Activated CD4-positive, alpha-beta memory T cell treated with anti-CD3 and anti-CD28 coated beads for 36 hours (primary cell): ENCODE measurements at places on chromosomes 1 and 21. TPM values are rescaled to one million over a fixed set of nuclear protein-coding genes. Genes with fewer than 3 reads are reported as not detected.
A peak's percentile ranks its signal among the peaks of the same experiment; 100 is the strongest.

DNA sequence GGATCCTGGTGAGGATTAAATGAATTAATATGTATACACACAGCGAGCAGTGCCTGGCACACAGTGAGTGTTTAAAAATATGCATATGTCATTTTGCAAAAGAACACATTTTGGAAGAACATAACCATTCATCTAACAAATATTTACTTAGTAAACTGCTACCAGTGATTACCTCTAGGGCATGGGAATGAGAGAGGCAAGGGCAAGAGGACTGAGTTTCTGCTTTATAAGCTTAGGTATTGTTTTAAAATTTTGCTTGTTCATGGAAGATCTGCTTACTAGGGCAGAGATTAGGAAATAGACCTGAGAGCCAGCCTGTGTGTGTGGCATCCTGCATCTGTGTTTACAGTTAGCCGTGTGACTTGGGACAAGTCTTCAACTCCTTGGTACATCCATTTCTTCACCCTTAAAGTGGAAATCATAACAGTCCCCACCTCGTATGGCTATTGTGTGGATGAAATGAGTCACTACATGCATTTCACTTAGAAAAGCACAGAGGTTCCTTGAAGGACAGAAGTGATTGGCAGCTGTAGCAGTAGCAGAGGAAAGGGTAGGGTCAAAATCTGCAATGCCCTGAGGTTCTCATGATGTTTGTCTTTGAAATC lies 198.5 kb upstream of the FMN2 start:
- H3K4me1 ChIP-seq, result peaks cover 2% of the 10 kb centered on the region
- DNase-seq, result no peak
- H3K4me3 ChIP-seq, result no peak overlapping the region
- H3K27me3 ChIP-seq, result peaks cover 5% of the 10 kb centered on the region
- H3K36me3 ChIP-seq, result no peaks in the 10 kb centered on the region

GRCh38 chr1:226405411-226405988 lies 2.4 kb downstream of the PARP1 start:
- peak overlapping the region; percentile 98 for H3K27ac ChIP-seq
- peak; percentile 54 for DNase-seq

DNA sequence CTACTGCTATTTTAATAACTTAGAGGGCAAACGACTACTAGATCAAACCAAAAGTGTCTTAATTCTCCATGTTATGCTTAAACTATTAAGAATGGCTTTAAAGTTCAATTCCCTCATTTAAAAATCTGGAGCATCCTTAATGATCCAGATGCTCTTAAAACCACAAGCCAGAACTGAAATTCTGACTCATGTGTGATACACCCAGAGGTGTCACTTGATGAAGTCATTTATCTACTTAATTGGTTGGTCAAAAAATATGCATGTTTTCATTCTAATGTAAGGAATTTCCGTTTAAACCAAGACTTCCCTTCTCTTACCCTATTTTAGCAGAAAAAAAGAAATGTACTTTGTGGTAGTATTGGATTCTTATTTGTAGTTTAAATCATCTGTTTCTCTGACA lies 1261.2 kb upstream of the B3GALT2 start:
- peaks cover 3% of the 10 kb centered on the region for H3K27me3 ChIP-seq
- H3K27ac ChIP-seq, result no peak overlapping the region
- DNase-seq, result no peak
- no peaks in the 10 kb centered on the region for H3K4me1 ChIP-seq
- no peaks in the 10 kb centered on the region for H3K36me3 ChIP-seq

- no peak overlapping the region for H3K27ac ChIP-seq
- H3K4me1 ChIP-seq, result no peaks in the 10 kb centered on the region
- H3K36me3 ChIP-seq, result peaks cover 60% of the 10 kb centered on the region
- no peaks in the 10 kb centered on the region for H3K27me3 ChIP-seq
- no peak overlapping the region for H3K4me3 ChIP-seq
Observed at GRCh38 chr1:119040489-119040888, 52.3 kb upstream of the TBX15 start.

- DNase-seq, result no peak
- H3K27ac ChIP-seq, result no peak overlapping the region
- no peaks in the 10 kb centered on the region for H3K27me3 ChIP-seq
- peaks cover 3% of the 10 kb centered on the region for H3K36me3 ChIP-seq
Observed at GRCh38 chr1:8373581-8374241, 55.8 kb downstream of the SLC45A1 start.

- DNase-seq, result no peak
- peaks cover 2% of the 10 kb centered on the region for H3K27me3 ChIP-seq
- H3K4me3 ChIP-seq, result no peak overlapping the region
- no peaks in the 10 kb centered on the region for H3K36me3 ChIP-seq
Observed at GRCh38 chr1:94872771-94873495, 52.8 kb downstream of the SLC44A3 start.

GRCh38 chr1:18686540-18686939 lies 55.9 kb downstream of the PAX7 start:
- no peak overlapping the region for H3K27ac ChIP-seq
- no peaks in the 10 kb centered on the region for H3K36me3 ChIP-seq
- no peak overlapping the region for H3K4me3 ChIP-seq
- DNase-seq, result no peak
- no peaks in the 10 kb centered on the region for H3K4me1 ChIP-seq

GRCh38 chr1:34898330-34898761 lies 31.1 kb downstream of the DLGAP3 start:
- DNase-seq, result no peak
- no peak overlapping the region for H3K27ac ChIP-seq
- H3K4me3 ChIP-seq, result no peak overlapping the region
- no peaks in the 10 kb centered on the region for H3K36me3 ChIP-seq
- H3K27me3 ChIP-seq, result peaks cover 16% of the 10 kb centered on the region

DNA sequence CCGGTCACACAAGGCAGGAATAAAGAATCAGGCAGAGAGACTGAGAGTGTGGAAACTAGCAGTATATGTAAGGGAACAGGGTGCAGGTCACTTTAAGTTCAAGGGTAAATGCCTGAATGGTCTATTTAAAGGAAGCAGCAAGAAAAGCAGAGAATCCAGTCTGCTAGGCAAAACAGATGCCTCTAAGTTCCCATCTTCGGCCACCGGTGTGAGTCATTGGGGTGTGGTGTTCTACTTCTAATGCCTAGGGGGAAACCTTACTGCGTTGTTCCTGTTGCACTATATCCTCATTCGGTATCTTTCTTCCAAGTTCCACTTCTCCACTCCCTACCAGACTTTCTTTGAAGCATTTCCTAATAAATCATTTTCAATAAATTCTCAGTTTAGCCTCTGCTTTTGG lies 259.9 kb downstream of the HHIPL2 start:
- no peak for DNase-seq
- H3K4me3 ChIP-seq, result no peak overlapping the region
- H3K27me3 ChIP-seq, result no peaks in the 10 kb centered on the region
- peaks cover 1% of the 10 kb centered on the region for H3K36me3 ChIP-seq

Gene ADGRB2
- total RNA-seq, result 1.7 TPM

DNA sequence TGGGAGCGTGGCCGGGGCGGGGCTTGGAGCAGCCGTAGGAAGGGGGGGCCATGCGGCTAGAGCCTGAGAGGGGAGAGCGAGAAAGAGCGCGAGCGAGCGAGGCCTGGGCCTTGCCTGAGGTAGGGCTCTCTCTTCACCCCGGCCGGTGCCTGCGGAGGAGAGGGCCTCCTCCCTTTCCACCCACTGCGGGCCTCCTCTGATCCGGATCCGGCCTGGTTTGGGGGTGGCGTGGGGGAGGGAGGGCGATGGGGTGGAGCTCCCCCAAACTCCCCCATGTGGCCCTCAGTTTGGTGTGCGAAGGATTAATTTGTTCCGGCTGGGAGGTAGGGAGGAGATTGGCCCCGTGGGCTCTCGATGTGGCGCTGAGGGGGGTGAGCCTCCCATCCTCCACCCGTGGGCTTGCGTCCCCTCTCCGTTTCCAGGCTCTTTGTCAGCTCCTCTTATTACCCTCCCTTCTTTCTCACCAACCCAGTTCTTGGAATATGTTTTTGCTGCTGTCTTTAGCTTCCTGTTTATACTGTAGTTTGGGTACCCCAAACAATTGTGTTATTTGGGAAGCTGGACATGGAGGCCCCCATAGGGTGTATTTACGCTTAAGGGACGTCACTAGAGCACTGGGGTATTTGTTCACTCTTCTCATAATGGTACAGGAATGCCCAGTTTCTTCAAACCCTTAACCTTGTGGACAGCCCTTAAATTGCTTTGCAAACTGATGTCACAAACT lies 685 bp downstream of the UBAP2L start:
- peak overlapping the region; percentile 90 for H3K4me3 ChIP-seq
- H3K27me3 ChIP-seq, result peaks cover 2% of the 10 kb centered on the region
- H3K27ac ChIP-seq, result peak overlapping the region; percentile 94
- H3K4me1 ChIP-seq, result peaks cover 70% of the 10 kb centered on the region
- peaks cover 59% of the 10 kb centered on the region for H3K36me3 ChIP-seq
- DNase-seq, result peak; percentile 77

Gene S100A7
- total RNA-seq, result not detected

- H3K27me3 ChIP-seq, result peaks cover 11% of the 10 kb centered on the region
- DNase-seq, result no peak
- H3K4me1 ChIP-seq, result no peaks in the 10 kb centered on the region
- no peak overlapping the region for H3K27ac ChIP-seq
- H3K4me3 ChIP-seq, result no peak overlapping the region
- H3K36me3 ChIP-seq, result no peaks in the 10 kb centered on the region
Observed at GRCh38 chr21:41477641-41478318, 30.2 kb downstream of the TMPRSS2 start.

DNA sequence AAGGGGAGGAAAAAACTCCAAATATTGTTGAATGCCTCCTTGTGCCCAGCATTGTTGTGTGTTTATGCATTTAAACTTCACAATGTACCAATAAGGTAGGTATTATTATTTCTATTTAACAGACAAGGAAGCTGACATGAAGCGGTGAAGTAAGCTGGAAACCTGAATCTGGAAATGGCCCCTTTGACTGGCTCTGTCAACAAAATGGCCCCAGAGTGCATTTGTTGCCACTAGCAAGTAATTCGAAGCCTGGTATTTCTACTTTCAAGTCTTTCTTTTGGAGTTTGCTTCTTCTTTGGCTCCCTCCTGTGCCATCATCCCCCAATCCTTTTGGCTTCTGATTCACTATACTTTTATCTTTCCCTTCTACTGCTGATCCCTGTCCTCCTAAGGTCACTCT lies 23.1 kb downstream of the CRYZL1 start:
- no peak overlapping the region for H3K27ac ChIP-seq
- H3K4me3 ChIP-seq, result no peak overlapping the region
- no peak for DNase-seq
- no peaks in the 10 kb centered on the region for H3K4me1 ChIP-seq

DNA sequence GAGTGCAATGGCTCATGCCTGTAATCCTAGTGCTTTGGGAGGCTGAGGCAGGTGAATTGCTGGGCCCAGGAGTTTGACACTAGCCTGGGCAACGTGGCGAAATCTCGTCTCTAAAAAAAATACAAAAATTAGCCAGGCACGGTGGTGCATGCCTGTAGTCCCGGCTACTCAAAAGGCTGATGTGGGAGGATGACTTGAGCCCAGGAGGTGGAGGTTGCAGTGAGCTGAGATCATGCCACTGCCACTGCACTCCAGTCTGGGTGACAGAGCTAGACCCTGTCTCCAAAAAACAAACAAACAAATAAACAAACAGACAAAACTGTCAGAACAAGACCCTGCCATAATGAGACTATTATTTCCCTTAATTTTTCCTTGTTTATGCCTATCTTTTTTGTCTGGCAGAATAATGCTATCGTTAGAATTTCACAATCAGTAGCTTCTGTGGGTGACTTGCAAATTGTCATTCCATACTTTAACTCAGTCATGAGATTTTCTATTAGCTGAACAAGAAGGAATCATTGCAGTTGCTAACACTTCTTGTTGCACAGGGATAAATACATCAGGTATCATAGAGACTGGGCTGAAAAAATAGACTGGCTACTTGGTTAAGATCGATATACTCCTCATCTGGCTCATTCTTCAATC lies 7.5 kb upstream of the THEM4 start:
- no peak for DNase-seq
- no peaks in the 10 kb centered on the region for H3K36me3 ChIP-seq
- H3K27me3 ChIP-seq, result no peaks in the 10 kb centered on the region
- H3K4me3 ChIP-seq, result no peak overlapping the region

GRCh38 chr1:206513312-206514111 lies 6.2 kb downstream of the RASSF5 start:
- H3K36me3 ChIP-seq, result no peaks in the 10 kb centered on the region
- H3K4me1 ChIP-seq, result peaks cover 6% of the 10 kb centered on the region
- peaks cover 19% of the 10 kb centered on the region for H3K27me3 ChIP-seq
- no peak for DNase-seq
- no peak overlapping the region for H3K4me3 ChIP-seq
- H3K27ac ChIP-seq, result no peak overlapping the region

DNA sequence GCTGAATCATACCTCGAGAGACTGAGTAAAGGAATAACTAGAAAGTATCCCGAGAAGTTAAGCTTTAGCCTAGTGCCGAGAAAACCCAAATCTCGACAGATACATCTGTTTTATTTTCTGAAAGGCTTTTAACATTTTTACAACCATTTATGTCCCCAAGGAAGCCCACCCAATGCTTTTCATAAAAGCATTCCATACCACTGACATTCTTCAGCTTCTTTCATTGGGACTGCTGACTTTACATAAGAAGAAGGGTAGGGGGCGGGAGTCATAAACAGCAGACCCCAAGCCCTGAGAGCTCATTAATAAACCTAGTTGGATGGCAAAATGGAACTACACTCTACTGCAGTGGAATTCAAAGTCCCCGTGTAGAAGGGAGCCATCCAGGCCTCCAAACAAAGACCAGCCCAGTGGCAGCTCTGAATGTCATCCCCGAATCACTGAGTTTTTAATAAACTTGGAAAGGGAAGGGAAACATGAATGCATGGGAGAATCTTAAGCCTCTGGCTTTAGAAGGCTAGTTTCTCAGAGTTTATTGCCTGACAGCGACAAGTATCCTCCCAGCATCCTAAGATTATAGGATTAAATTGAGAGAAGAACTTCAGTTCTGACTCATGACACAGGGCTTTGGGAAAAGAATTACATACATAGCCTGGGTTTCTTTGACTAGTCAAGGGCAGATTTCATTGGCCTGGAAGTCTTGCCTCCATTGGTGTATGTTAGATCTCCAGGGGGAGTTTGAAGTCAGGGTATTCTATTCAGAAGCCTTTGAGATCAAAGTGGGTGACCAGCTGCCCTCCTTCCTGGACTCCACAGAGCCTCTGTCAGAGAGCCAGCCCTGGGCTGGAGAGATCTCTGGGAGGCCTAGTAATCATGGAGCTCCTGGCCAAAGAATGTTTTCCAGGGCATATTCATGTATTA lies 3.7 kb downstream of the ATF3 start:
- peaks cover 3% of the 10 kb centered on the region for H3K27me3 ChIP-seq
- peaks cover 65% of the 10 kb centered on the region for H3K36me3 ChIP-seq
- DNase-seq, result no peak
- H3K27ac ChIP-seq, result no peak overlapping the region
- H3K4me1 ChIP-seq, result peaks cover 49% of the 10 kb centered on the region

Gene CHD5
- total RNA-seq, result 0.38 TPM

Gene MAN1C1
- 4.6 TPM for total RNA-seq

DNA sequence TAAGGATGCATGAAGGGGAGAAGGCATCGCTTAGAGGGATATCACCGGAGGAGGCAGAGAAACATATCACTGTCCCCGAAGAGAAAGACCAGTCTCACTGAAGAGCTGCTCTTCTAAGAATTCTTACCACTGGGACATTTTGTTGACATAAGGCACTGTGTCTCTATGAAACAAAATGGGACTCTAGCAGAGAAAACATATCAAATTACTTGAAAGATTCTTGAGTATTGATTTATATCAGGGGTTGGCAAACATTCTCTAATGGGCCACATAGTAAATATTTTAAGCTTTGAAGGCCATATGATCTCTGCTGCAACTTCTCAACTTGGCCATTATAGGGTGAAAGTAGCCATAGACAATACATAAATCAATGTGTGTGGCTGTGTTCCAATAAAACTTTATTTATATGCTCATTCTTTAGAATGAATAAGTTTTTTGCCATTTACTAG lies 41.0 kb upstream of the GREM2 start:
- no peak overlapping the region for H3K27ac ChIP-seq
- H3K27me3 ChIP-seq, result no peaks in the 10 kb centered on the region
- no peak overlapping the region for H3K4me3 ChIP-seq
- H3K36me3 ChIP-seq, result no peaks in the 10 kb centered on the region

Gene SLFNL1
- total RNA-seq, result not detected

Gene FAM151A
- not detected for total RNA-seq
